ENCODE measurements at places on chromosomes 3 and 15. TPM values are rescaled to one million over a fixed set of nuclear protein-coding genes. Genes with fewer than 3 reads are reported as not detected.

- DNase-seq: no peak
Observed at GRCh38 chr15:51782357-51782896, 31.0 kb downstream of the TMOD2 start.

GRCh38 chr15:38608682-38609081, 44.1 kb upstream of the RASGRP1 start:
- DNase-seq: no peak

- peak; percentile 60 for DNase-seq
Observed at GRCh38 chr15:91099995-91100813, at the start of gene SV2B. SV2B (plus strand) TSS chr15:91100257; CDS start chr15:91226264, 126,007 bp downstream.

- DNase-seq: no peak
Observed at GRCh38 chr3:126837773-126838172, 133.7 kb downstream of the CHCHD6 start.

- DNase-seq: no peak
Observed at GRCh38 chr3:127445581-127446343, 144.8 kb downstream of the TPRA1 start.

- no peak for DNase-seq
Observed at GRCh38 chr15:92565351-92566125, 90.0 kb downstream of the FAM174B start.

GRCh38 chr3:196970547-196971093, 2.0 kb upstream of the PIGZ start:
- no peak for DNase-seq

Gene CFAP161
- total RNA-seq: not detected

Gene RTP3
- total RNA-seq: not detected

GRCh38 chr15:58839485-58839884, 68.4 kb downstream of the MINDY2 start:
- DNase-seq: no peak

All from activated CD8-positive, alpha-beta T cell treated with anti-CD3 and anti-CD28 coated beads, Interleukin-2, amount 10 ng/mL, durations not matched to agents 7 days and 5 days (primary cell).